Activated CD8-positive, alpha-beta memory T cell treated with anti-CD3 and anti-CD28 coated beads for 24 hours (primary cell): ENCODE measurements at places on chromosomes 6 and 20.

GRCh38 chr6:45574885-45575284 is 197.2 kb upstream of the SUPT3H start:
- no peak for DNase-seq

GRCh38 chr6:92826633-92827032 is 592.7 kb downstream of the EPHA7 start:
- no peak for DNase-seq

DNA sequence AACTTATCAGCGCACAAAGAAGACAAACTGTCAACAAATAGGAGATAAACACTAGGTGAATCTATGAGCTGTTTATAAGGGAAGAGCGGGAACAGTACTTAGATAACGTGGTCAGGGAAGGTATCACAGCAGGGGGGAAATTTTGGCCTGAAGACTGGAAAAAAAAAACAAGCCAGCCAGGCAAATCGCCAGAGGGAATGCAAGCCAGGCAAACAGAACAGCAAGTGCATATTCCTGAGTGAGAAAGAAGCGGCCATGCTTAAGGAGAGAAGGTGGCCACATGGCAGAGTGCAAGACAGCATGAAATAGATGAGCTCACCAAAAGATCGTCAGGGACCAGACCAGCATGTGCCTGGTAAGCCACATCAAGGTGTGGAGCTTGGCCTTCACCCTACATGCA is 466.5 kb upstream of the ARID1B start:
- no peak for DNase-seq

DNA sequence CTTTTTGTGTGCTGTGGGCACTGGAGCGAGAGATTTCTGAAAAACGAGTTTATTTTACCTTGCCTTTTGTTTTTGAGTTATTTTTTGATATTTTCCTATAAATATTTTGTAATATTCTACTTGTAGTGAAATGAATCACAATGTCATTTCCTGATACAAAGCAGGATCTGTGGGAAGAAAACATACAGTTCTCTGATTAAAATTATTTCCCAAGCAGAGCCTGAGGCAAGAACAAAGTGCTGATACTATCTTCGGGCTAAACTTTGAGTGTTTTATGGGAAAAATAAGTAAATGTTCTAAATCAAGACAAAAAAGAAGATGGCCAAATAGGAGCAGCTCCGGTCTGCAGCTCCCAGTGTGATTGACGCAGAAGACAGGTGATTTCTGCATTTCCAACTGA is 33.7 kb upstream of the ELOVL5 start:
- no peak for DNase-seq

DNA sequence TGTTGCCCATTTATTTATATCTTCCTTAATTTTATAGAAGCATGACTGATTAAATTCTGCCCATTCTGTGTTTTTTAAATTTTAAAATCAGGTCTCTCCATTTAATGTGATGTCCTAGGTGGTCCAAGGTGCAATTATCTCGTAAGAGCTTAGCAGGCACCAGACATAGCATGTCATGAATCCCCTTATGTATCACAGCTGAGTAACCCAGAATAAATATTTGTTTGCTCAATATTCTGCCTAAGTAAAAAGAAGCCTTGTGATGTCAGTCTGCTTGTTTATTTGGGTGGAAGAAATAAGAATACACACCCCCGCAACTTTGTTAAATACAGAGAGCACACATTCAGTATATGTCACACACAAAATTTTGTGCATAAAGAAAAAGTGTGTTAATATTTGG is 211.3 kb downstream of the FARS2 start:
- DNase-seq: no peak
